ENCODE measurements at places on chromosomes 13 and 19. TPM values are rescaled to one million over a fixed set of nuclear protein-coding genes. Genes with fewer than 3 reads are reported as not detected.

The SH2D3A gene
- total RNA-seq = 29.8 TPM

The PLPP2 gene
- total RNA-seq = 50.1 TPM

The KRTDAP gene
- not detected for total RNA-seq

The IFNL1 gene
- total RNA-seq = not detected

The CFAP97D2 gene
- not detected for total RNA-seq

The HPN gene
- 54.5 TPM for total RNA-seq

The ZNF524 gene
- total RNA-seq = 58.7 TPM

The SLITRK5 gene
- 0.07 TPM for total RNA-seq

The SPACA4 gene
- not detected for total RNA-seq

The S1PR4 gene
- total RNA-seq = 19.1 TPM

The COMP gene
- 6.1 TPM for total RNA-seq

The ANKRD24 gene
- 0.49 TPM for total RNA-seq

The LILRA1 gene
- total RNA-seq = 4.2 TPM

The ADAMTS10 gene
- total RNA-seq = 57.3 TPM

The LYL1 gene
- total RNA-seq = 55.5 TPM

The PRTN3 gene
- not detected for total RNA-seq

The CBARP gene
- not detected for total RNA-seq

The OR7A5 gene
- not detected for total RNA-seq

The CYP4F2 gene
- 0.40 TPM for total RNA-seq

The ZNF763 gene
- total RNA-seq = 9.4 TPM

The ZNF382 gene
- 5.7 TPM for total RNA-seq

The DEDD2 gene
- 38.6 TPM for total RNA-seq

The TEX26 gene
- total RNA-seq = 8.3 TPM

The SMARCA4 gene
- total RNA-seq = 82.8 TPM

The TEX101 gene
- total RNA-seq = not detected

The PNMA8B gene
- 0.39 TPM for total RNA-seq

The ANO8 gene
- total RNA-seq = 9.9 TPM

The CATSPERD gene
- 1.1 TPM for total RNA-seq

The NTN5 gene
- total RNA-seq = 0.89 TPM

The ZNF729 gene
- total RNA-seq = not detected

The PSG1 gene
- not detected for total RNA-seq

The SHISA2 gene
- 19.9 TPM for total RNA-seq

The CXCL17 gene
- 31.4 TPM for total RNA-seq

The PRODH2 gene
- total RNA-seq = not detected

The LILRB3 gene
- total RNA-seq = 57.1 TPM

The NLRP9 gene
- total RNA-seq = not detected
